ENCODE measurements at places on chromosomes 16 and 17.

DNA sequence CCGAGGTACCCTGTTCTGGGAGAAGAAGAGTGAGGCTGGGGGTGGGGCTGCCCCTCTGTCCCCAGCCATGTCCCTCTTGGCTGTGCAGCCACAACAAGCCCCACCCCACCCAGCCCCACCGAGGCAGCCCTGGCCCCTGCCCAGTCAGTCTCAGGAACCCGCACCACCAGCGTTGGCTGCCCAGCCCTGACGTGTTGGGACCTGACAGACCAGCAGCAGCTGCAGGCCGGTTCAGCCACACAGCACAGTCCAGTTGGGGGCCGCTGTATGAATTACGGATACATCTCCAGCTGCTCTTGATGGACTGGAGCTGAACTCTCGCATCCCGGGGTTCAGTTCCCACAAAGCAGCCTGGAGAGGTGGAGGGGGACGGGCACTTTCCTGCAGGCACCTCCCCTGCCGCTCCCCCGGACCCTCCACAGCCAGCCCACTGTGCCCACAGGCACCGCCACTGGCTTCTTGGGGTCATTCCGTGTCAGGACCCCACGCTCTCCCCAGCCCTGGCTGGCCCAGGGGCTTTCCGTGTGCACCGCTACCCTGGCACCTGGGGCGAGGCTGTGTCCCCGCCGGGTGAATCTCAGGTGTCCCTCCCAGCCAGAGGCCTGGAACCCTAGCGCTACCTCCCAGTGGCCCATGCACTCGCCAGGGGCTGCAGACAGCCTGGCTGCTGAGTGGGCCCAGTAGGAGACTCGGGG, 7.1 kb downstream of the CDH15 start:
- DNase-seq, result no peak

- DNase-seq, result no peak
Measured at GRCh38 chr16:78795433-78795832, 696.0 kb downstream of the WWOX start.

GRCh38 chr16:15856901-15857698, at the start of gene MYH11:
MYH11 (minus strand) TSS chr16:15857028; CDS start chr16:15838252, 18,776 bp downstream.
- DNase-seq, result no peak

DNA sequence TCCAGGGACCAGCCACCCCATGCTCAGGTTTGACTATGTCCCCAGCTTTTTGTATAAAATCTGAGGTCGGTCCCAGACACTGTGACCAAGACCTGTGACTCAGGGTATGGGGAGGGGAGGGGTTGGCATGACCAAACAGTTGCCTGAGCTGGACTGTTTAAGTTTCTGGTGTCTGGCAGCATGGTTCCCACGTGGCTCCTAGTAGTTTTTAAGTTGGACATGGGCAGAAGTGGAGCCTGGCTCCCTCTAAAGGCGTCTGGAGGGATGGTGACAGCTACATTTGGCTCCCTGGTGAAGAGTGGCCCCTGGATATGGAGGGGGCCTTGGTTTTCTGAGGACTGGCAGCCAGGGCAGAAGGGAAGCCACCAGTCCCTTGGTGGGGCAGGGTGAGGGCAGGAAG, 7.9 kb downstream of the SMCR8 start:
- no peak for DNase-seq

- DNase-seq, result no peak
Measured at GRCh38 chr17:45313421-45313771, 3.4 kb downstream of the MAP3K14 start.

DNA sequence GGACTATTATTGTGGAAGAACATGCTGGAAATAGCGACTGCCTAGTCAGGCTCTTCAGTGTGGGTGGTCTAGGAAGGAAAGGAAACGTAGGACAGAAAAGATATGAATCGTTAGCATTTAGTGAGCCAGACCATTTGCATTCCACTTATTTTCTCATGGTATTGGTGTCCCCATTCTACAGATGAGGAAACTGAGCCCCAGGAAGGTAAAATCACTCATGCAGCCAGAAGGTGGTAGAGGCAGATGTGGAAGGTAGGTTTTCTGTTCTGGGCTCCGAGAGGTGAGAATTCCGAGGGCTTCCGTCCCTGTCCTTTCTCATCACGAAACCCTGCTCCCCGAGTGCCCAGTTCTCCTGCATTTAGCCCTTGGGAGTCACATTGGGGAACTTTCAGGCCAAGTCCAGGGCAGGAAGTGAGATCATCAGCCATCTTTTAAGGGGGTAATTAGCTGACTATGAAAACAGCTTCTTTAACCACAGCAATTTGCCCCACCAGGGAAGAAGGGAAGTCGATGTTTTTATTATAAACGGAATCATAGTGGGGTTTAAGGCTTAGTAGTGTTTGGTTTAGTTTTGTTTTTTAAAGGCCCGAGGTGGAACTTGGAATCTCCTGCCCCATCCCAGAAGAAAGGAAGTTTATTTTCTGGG, 110.7 kb upstream of the IRX3 start:
- no peak for DNase-seq

GRCh38 chr17:68461589-68461988, 4.3 kb upstream of the WIPI1 start:
- no peak for DNase-seq

- no peak for DNase-seq
Measured at GRCh38 chr17:28258347-28258887, 60.6 kb upstream of the TMEM97 start.

DNA sequence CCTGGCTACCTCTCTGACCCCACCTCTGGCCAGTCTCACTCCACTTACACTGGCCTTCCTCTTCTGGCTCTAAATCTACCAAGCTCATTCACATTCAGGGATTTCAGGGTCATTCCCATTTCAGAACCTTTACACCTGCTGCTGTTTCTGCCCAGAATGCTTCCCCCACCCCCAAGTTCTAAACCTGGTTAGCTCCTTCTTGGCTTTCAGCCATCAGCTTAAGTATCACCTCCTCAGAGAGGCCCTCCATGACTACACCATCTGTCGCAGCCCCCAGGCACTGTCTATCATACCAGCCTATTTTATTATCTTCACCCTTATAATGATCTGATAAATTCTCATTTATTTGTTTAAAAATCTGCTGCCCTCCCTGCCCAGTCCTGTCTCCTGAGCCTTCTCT, 23.3 kb upstream of the NGFR start:
- no peak for DNase-seq

DNA sequence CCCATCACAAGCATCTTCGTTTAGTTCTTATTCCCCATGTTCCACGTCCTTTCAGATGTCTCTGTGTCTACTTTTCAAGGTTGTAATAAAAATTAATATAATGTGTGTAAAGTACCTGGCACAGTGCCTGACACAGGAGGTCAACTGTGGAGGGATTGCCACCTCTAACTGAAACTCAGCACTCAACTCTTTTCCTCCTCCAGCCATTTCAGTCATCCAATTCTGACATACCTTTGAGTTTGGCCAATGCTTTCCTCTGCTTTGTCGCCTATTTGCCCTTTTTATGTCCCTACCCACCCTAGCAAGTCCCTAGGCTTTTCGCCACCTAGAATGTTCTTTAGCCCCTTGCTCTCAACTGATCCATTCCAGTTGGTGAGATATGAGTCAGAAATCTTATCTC, 1.6 kb downstream of the UBE2Z start:
- no peak for DNase-seq

DNA sequence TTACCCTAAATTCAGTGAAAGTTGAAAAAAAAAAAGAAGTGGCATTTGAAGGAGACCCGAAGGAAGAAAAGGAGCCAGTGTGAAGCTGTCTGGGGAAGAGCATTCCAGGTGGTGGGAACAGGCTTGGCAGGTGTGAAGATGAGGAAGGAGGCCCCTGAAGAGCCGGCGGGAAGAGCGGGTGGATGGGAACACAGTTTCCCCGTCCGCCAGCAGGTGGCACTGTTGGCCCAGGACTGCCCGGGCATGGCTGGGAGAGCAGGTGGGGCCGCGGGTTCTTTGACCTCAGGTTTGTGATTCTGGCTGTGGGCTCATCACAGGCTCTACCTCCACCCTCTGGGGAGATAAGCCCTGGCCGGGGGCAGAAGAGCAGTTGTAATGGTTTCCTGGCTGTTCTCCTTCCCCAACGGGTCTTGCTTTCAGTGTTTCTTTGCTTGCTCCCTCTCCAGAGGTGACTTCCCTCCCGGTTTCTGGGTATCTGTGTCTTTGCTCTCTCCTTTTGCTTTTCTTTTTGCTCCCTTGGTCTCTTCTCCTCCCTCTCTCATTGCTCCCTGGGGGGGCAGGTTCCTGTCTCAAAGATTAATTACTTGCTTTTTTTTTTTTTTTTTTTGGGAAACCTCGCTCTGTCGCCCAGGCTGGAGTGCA, 32.3 kb downstream of the RAP1GAP2 start:
- peak; percentile 29 for DNase-seq

GRCh38 chr16:82886146-82886545, 259.4 kb downstream of the CDH13 start:
- no peak for DNase-seq

- no peak for DNase-seq
Measured at GRCh38 chr17:74569020-74570003, 2.0 kb upstream of the CD300H start.

DNA sequence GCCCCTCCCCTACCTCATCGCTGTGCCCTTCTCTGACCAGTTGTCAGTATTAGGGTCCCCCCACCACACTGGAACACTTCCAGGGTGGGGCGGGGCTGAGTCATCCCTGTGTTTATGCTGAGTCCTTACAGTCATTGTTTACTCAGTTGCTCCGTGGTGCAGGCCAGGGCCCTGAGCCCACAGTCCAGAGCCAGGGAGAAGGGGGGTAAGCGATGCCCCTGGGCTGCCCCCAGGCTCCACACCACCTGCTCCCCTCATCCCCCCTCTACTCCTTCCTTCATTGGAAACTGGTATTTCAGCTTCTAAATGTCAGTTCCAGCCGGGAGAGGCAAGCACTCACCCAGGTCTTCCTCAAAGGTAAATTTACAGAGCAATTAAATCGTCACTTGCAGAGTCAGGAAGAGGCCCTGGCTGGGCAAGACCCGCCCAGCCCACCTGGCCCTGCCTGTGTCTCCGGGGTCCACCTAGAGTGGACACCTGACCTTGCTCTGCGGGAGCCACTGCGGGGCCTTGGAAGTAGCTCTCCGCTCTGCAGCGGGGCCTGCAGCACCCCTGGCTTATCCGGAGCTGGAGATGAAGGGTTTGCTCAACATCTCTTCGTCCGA, 4.8 kb downstream of the ATP2A3 start:
- DNase-seq, result peak; percentile 74

DNA sequence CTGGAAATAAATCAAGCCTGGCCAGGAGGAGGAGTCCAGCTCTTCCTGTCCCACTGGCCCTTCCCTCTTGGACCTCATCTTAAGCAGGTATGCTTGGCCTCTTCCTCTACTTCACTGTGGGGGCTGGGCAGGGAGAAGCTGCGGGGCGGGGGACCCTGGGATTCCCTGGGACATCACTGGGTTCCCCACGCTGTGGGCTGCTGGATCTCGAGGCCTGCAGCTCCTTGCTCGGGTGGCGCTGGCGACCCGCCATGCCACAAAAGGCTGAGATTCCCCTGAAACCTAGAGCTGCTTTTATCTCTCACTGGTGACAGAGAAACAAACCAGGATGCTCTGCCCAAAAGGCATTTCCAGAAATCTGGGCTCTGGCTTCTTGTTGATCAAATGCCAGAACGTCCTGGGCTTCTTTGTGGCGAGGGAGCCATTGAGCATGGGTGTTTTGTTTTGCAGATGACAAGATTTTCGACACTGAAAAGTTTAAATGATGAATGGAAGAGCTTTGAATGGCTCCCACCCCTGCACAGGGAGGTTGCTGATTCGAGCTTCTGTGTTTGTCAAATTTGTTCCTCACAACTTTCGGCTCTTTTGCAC, 8.6 kb upstream of the PGS1 start:
- DNase-seq, result no peak

- DNase-seq, result no peak
Measured at GRCh38 chr17:40841246-40841645, 18.8 kb upstream of the KRT10 start.

- no peak for DNase-seq
Measured at GRCh38 chr16:2712546-2712945, 7.5 kb downstream of the PRSS27 start.

DNA sequence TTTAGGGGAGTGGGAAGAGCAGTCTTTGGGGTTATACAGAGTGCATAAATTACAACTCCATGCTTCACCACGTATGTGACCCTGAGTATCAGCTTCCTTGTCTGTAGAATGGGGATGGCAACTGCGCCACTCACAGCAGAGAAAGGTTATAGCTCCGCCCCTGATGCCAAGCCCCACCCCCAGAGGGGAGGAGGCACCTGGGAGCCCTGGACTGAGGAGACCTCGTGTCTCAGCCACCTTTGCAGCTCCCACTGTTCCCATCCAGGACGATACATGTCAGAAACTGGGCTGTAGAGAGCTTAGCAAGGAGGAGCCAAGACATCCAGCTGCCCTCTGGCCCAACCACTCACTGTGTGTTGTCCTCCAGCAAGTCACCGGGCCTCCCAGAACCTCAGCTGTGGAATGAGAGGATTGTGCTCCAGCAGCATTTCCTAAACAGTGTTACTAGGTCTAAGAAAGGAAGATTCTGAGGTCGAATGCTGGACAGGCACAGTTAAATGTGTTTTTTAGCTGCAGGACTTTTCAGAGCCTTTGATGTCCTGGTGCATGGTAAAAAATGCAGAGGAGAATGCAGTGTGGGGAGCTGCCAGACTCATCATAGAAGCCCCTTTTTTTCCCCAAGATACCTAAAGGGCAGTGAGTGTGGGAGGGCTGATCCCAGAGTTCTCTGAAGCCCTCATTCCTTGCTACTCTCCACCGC, 49.4 kb downstream of the BEAN1 start:
- no peak for DNase-seq

- no peak for DNase-seq
Measured at GRCh38 chr17:16287563-16288027, 65.7 kb downstream of the CENPV start.

- no peak for DNase-seq
Measured at GRCh38 chr17:69669441-69670178, 255.1 kb downstream of the MAP2K6 start.

- DNase-seq, result no peak
Measured at GRCh38 chr17:82941021-82942001, 101.5 kb upstream of the ZNF750 start.

- DNase-seq, result no peak
Measured at GRCh38 chr17:44198721-44199552, 747 bp downstream of the ATXN7L3 start.

DNA sequence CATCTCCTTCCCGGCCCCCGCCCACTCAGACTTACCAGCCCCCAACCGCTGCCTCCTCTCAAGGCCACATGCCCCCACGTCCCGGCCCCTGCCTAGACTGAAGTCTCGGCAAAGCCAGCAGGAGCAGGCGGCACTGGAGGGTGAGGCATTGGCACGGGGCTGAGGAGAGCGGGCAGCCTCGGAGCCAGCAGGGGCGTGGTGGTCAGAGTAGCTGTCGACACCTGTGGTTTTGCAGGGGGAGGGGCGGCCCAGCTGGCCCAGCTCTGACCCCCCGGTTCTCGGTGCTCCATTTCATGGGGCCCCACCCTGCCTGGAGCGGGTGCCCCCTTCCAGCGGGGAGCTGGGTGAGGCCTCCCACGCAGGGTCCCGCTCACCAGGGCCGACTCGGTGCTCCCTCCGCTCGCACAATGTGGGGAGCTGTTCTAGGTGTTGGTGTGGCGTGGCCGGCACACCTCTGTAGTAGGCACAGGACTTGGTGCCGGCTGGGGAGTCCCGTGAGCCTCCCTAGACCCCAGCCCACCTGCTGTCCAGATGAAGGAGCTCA, 4.7 kb downstream of the CDH15 start:
- DNase-seq, result no peak

GRCh38 chr16:89522287-89522686, 14.1 kb downstream of the SPG7 start:
- DNase-seq, result no peak

Measured in COR-L47 (cell line).